ENCODE measurements at places on chromosomes 13 and 19. TPM values are rescaled to one million over a fixed set of nuclear protein-coding genes. Genes with fewer than 3 reads are reported as not detected.
A peak's percentile ranks its signal among the peaks of the same experiment; 100 is the strongest.

The LAIR2 gene
- 1.5 TPM for total RNA-seq

- no peak for DNase-seq
- no peak overlapping the region for H3K4me3 ChIP-seq
- no peaks in the 10 kb centered on the region for H3K27me3 ChIP-seq
- peaks cover 5% of the 10 kb centered on the region for H3K4me1 ChIP-seq
- peaks cover 18% of the 10 kb centered on the region for H3K36me3 ChIP-seq
- no peak overlapping the region for H3K27ac ChIP-seq
Measured at GRCh38 chr13:112849500-112849899, 119.5 kb upstream of the MCF2L start.

DNA sequence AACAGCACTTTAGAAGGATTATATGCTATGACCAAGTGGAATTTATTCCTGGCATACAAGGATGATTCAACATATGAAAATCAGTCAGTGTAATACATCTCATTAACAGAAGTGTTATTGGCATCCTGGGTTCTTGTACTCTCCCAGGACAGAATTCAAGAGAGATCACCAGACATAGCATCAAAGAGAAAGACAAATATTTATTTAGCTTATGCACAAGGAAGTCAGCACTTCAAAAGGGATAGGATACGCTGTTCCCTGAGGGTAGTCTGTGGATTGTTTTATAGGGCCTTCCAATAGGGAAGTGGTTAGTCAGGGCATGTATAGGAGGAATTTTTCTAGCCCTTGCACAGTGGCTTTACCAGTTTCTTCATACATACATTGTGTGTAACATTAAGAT, 1238.0 kb downstream of the PCDH17 start:
- H3K36me3 ChIP-seq: no peaks in the 10 kb centered on the region
- H3K4me3 ChIP-seq: no peak overlapping the region
- H3K27ac ChIP-seq: no peak overlapping the region
- no peaks in the 10 kb centered on the region for H3K4me1 ChIP-seq
- no peaks in the 10 kb centered on the region for H3K27me3 ChIP-seq

DNA sequence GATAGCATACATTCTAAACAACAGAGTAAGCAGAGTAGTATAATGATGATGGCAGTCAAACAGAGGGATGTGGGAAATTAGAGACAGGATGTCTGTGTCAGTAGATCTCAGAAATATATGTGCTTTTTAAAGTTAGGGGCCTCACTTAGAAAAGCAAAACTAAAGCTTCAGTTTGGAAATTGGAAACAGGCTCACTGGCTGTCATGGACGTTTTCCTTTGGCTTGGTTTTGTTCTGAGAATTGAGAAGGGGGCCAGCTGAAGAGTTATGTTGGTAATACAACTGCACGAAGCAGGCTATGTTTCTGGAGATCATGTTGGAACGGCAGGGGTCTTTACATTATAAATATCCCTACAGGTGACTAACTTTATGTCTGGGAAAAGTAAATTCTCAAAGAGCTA, 261.3 kb downstream of the LMO7 start:
- no peak overlapping the region for H3K27ac ChIP-seq
- H3K4me3 ChIP-seq: no peak overlapping the region
- no peak for DNase-seq
- peaks cover 8% of the 10 kb centered on the region for H3K27me3 ChIP-seq
- H3K4me1 ChIP-seq: no peaks in the 10 kb centered on the region

DNA sequence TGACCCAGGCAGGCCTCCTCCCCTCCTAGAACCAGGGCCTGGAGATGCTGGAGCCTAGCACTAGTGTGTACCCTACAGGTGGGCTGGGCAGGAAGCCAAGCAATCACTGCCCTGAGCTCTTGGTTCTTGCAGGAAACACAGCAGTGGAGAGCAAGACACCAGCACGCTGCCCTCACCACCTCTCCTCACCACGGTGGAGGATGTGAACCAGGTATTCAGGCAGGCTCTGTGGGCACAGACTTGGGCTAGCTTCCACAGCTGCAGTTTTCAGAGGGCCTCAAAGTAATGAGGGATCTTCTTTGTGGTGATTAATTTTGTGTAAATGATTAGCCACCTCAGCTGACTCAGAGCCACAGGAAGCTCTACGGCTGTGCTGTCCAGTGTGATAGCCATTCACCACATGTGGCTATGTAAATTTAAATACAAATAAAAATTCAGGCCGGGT, 13.6 kb upstream of the GPI start:
- H3K27ac ChIP-seq: peak overlapping the region; percentile 86
- peak; percentile 37 for DNase-seq
- no peaks in the 10 kb centered on the region for H3K27me3 ChIP-seq
- H3K36me3 ChIP-seq: peaks cover 7% of the 10 kb centered on the region

- no peaks in the 10 kb centered on the region for H3K27me3 ChIP-seq
- no peak overlapping the region for H3K4me3 ChIP-seq
- no peak for DNase-seq
- no peak overlapping the region for H3K27ac ChIP-seq
- peaks cover 4% of the 10 kb centered on the region for H3K4me1 ChIP-seq
Measured at GRCh38 chr19:18063463-18063862, 23.3 kb downstream of the IL12RB1 start.

Data from activated CD8-positive, alpha-beta T cell treated with anti-CD3 and anti-CD28 coated beads for 36 hours (primary cell).